ENCODE measurements at places on chromosomes 4 and X.

GRCh38 chr4:168538632-168539031 is 41.8 kb downstream of the PALLD start:
- no peak for DNase-seq

- DNase-seq, result no peak
Measured at GRCh38 chrX:150092549-150092948, 154.3 kb upstream of the EOLA2 start.

DNA sequence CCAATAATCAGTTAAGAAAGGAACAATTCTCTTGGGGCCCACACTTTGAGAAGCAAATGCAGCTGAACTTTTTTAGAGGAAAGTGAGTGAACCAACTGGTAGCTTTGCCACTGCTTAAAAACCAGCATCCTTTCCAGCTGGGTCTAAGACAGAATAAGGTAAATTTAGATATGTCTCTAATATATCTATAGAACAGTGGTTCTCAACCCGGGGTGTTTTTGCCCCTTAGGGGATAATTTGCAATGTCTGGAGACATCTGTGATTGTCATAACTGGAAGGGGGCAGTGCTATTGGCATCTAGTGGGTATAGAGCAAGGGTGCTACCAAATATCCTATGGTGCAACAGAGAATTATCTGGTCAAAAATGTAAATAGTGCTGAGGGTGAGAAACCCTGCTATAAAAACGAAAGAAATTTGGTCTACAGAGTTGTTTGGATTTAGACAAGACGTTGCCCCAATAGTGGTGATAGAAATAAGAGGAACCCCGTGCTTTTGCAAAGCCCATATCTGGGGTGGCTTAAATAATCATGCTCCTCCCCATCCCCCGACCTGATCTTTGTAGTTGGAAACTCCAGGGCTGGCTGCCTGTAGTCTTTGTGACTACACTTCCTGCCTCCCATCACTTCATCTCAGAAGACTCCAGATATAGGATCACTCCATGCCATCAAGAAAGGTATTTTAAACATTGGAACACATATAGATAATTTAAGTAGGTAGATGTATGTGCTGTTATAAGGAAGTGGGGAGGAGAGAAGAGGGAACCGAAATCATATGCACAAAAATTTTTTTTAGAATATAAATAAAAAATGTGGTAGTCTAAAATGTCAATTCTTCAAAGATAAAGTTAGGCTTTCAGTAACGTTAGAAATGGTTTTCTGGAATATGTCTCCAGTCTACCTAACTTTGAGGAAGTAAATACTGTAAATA is at the start of gene TLR7:
TLR7 (plus strand) TSS at position 622 of the 927 bp plus-strand sequence. CDS start 507 bp downstream, outside the sequence.
- DNase-seq, result no peak

- no peak for DNase-seq
Measured at GRCh38 chr4:122762966-122763716, 30.6 kb downstream of the BBS12 start.
